Kidney tubule cell (primary cell): ENCODE measurements at places on chromosomes 12 and 14.

- DNase-seq = no peak
Measured at GRCh38 chr12:51997136-51997535, 9.6 kb upstream of the TAMALIN start.

DNA sequence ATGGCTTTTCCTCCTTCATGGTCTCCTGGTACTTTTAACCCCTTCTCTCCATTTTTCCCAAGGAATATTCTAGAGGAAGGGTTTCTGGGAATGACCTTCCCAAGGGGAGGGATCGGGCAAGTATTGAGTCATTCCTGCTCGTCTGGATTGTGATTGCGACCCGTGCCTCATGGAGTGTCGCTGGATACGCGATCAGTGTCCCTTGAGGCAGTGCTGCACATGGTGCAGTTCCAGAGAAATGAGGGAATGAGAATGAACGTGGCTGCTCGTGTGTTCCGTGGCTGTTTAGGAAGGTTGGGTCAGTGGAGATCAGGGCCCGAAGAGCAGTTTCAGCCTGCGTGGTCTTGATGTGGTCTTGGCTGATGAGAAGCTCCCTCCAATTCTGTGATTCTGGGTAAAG lies 234.4 kb downstream of the CACNA1C start:
- no peak for DNase-seq

DNA sequence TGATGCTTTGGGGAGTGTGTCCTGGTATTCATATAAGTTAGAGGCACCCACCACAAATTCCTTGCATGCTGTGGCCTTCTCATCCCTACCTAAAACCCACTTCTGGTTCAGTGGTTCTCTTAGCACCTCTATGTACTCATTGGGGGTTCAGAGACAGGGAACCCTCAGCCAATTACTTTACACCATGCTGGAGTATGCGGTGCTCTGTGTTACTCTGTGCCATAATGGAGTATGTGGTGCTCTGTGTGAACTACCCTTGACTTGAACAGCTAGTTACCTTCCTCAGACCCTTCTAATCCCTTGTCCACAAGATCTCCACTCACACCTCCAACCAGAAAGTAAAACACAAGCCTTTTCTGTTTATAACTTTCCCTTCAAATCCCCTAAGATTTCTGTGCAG lies 172.5 kb upstream of the E2F7 start:
- no peak for DNase-seq

- no peak for DNase-seq
Measured at GRCh38 chr14:77554816-77555599, 56.4 kb upstream of the ISM2 start.

DNA sequence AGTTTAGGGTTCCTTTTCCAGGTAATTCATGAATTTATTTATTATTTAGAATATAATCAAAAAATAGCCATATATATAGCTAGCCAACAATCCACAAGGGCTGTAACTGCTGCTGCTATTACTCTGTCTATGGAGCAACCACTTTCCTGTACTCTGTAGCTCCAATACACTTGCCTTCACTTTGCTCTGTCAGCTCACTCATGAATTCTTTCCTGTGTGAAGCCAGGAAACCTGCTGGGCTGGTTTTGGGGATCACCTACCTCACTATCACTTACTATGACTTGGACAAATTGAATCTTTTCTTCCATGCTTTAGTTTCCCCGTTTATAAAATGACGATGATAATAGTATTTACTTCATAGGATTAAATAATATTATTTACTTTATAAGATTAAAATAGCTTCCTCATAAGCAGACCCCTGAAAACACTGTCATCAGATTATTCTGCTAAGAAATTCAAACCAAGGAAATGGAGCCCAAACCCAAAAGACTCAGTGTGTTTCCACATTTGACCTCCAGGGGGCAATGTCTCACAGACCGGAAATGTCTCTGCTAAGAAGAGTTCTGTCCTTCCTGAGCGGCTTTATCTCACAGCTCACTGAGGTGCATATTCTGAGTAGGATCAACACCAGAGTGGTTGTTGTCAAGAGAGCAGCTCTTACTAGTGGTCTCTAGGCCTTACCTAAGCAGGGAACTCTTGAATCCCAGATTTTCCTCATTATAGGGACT lies 457.1 kb downstream of the DAD1 start:
- peak; percentile 29 for DNase-seq
